ENCODE measurements at places on chromosomes 11 and 22.

DNA sequence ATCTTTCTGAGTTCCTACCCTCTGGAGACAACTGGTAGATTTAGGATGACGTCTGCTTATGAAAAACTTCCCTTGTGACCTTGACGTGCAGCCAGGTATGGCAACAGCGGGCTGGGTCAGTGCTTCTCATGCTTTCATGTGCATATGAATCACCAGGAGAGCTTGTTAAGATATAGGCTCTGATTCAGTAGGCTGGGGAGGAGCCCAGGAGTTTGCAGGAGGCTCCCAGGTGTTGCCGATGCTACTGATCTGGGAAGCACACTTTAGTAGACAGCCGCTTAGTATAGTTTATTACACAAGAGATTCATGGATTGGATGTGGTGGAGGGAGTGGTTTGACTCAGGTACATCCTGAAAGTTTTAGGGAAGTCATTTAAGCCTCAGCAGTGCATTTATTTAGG, 23.8 kb downstream of the DIXDC1 start:
- no peak for DNase-seq

- no peak for DNase-seq
These were observed 23.5 kb downstream of the TBRG1 start for GRCh38 chr11:124646148-124646547.

- no peak for DNase-seq
These were observed 17.1 kb downstream of the MPEG1 start for GRCh38 chr11:59195586-59195985.

DNA sequence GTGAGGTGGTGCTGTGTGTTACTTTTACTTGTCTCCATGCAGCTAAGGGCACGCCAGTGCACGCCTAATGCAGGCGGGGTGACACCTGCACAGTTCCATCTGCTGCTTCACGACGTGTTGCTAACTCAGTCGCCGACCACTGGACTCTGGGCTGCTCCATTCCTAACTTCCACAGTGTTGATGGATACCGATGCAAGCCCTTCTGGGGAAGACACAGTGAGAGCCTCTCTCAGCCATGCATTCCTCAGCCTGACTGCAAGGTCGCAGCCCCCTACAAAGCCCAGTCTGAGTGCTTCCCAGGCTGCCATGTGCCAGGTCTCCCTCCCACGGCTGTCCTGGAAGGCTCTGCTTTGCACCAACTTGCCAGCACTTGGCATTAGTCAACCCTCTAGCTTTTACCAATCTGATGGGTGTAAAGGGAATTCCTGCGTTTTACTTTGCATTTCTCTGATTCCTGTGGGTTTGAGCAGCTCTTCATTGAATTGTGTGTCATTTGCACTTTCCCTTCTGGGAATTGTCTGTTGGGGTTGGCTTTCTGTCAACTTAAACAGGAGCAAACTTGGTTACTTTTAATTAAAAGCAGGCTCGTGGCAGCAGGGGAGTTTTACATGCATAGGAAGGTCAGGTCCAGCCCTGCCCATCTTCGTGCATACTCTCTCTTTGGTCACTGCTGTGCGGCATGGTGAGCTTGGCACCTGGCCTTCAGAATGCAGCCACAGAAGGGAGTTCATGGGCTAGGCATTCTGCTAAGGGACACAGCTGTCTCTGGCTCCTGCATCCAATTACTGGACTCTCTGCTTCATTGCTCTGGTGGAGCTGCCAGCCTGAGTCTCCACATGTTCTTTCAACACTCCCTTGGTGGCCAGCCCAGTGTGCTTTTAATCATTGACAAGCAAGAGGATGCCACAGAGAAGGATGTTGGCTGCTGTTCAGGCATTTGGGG, 34.6 kb upstream of the SHANK2 start:
- no peak for DNase-seq

DNA sequence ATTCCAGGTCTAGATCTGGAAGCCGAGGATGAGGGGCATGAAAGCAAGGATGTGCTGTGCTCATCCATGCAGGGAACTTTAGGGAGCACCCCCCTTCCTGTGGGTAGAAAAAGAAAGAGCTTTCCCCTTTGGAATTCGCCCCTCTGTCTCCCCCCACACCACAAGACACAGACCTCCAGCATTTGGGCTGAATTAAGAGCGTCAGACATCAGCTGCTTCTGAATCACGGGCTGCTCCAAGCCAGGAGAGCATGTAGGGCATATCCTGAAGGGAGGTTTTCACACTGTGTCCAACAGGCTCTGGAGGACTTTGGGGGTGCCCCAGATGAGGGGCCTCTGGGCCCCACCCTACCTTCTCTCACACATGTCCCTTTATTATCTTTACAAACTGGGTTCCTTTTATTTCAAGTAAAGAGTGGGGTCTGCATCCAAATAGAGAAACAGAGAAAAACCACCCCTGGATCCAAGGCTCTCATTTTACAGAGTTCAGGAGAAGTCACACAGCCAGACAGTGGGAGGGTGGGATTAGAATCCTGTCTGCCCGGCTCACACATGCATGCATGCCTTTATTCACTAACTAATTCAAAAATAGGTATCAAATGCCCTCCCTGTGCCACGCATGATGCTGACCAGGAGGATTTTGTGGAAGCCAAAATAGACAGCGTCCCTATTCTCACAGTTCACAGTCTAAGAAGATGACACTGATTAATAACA, 52.8 kb downstream of the LRRC32 start:
- no peak for DNase-seq

DNA sequence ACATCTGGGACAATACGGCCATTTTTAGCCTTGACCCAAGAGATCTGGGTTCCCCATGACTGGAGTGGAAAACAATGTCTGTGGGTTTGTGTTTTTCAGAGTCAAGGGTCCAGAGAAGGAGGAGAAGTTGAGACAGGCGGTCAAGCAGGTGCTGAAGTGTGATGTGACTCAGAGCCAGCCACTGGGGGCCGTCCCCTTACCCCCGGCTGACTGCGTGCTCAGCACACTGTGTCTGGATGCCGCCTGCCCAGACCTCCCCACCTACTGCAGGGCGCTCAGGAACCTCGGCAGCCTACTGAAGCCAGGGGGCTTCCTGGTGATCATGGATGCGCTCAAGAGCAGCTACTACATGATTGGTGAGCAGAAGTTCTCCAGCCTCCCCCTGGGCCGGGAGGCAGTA, 15.7 kb downstream of the NNMT start:
- DNase-seq, result no peak

- DNase-seq, result no peak
These were observed 5.4 kb upstream of the KCNJ4 start for GRCh38 chr22:38460426-38460840.

- DNase-seq, result no peak
These were observed 32.0 kb upstream of the TH start for GRCh38 chr11:2203440-2204259.

DNA sequence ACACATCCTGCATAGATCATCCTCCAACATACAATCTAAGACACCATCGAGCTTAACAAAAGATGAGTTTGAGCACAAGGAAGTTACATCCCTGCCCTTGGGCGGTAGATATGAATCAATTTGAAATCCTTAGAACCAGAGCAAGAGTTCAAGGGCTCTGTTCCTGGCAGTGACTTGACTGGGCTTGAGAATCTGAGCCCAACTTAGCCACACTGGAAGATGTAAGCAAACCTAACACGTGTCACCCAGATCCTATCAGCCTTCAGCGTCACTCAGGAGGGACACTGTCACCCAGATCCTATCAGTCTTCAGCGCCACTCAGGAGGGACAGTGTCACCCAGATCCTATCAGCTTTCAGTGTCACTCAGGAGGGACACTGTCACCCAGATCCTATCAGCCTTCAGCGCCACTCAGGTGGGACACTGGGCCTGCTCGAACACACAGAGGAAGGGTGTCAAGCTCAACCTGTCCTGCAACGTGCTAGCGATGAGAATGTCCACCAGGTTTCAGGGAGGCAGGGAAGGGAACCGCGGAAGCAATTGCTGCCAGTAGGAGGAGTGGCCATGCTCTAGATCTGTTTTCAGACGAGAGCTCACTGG, 32.8 kb upstream of the CTSD start:
- no peak for DNase-seq

Measured in hypothalamus (tissue), 51 donors.